ENCODE measurements at places on chromosomes 7 and 10.

GRCh38 chr10:94963901-94964300 is 25.4 kb downstream of the CYP2C9 start:
- peak; percentile 2 for DNase-seq

DNA sequence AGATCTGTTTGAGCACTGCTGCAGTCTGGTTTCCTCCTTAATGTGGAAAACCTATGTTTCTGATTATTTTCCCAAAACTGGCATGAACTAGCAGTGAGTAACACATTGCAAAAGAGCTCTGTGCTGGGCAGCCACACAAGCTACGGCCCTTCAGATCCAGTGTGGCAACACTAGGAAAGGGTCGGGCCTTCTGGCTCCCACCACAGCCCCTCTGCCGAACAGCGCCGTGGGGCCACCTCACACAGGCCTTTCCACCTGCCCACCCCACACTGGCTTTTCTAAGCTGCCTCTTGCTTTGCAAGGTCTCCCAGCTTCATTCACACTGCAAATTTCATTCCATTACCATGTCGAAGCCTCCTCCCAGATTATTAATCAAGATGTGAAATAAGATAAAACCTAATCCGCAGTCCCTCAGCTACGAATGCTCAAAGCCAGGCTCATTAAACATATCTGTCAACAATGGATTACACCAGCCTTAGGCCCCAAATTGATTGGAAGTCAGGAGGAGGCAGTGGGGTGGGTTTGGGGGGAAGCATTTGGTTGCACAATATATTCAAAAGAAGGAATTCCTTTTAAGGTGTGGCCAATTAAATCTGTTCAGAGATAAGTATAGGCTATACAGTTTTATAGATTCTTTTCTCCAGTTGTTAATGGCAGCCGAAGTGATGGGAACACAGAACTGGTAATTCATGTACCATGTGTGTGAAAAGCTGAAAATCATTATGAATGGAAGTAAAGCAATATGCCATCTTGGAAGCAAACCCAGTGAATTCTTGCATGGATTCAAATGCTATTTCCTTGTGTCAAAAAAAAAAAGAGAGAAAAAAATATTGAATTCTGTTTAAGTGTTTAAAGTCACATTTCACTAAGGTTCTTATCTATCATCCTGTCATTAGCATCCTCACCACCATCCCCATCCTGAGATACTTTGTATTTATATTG is 223.7 kb downstream of the MTERF1 start:
- DNase-seq, result peak; percentile 74

DNA sequence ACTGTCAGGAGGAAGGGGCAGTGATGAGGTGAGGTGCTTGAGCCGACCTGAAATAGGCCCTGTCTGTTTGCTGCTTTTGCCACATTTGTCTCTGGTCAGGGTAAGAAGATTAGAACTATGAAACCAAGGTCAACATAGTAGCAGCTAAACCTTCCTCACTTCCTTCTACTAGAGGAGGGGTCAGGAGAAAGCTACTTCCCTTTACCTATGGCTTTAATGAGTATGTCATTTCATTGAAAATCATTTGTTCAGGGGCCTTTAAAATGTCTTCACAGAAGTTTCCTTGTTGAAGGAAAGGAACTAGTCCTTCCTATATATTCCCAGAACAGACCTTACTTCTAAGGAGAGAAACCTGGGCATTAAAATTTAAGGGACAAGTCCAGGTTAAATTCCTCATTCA is 19.0 kb downstream of the HYAL4 start:
- no peak for DNase-seq

GRCh38 chr10:88382699-88383098 is 200.4 kb downstream of the RNLS start:
- no peak for DNase-seq

- DNase-seq, result no peak
These were observed 181.1 kb downstream of the PLCE1 start for GRCh38 chr10:94174838-94175237.

- no peak for DNase-seq
These were observed 186.1 kb upstream of the KAT6B start for GRCh38 chr10:74640134-74640921.

GRCh38 chr10:124896751-124897150 is 45.2 kb upstream of the ZRANB1 start:
- no peak for DNase-seq

GRCh38 chr7:30466266-30466665 is 12.3 kb downstream of the NOD1 start:
- DNase-seq, result no peak

DNA sequence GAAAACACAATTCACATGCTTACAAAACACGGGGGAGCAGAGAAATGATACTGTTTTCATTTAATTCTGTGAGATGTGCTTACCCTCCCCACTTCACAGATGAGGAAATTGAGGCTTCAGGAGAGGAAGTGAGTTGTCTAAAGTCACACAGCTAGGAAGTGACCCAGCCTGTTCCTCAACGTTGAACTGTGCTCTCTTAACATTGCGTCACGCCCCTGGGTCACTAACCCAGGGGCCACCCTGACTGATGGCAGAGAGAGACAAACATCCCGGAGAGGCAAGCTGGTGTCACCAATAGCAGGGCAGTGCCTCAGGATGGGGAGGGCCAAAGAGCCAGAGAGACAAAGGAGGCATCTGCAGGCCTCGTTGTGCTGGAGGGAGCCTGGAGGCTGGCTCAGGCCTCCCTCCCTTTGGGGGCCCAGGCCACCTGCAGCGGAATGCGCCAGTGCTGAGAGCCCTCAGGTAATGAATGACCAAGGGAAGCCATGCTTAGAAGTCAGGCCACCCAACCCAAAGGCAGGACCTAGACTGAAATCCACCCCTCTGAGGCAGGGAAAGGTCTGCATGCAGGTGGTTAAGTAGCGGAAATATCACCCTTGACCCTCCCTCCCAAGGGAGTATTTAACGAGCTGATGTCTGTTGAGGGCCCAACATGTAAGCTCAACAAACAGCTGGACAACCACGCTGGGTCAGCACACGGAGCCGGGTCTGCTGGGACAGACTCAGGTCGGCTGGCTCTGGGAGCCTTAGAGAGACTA is 81.3 kb downstream of the C10orf105 start:
- no peak for DNase-seq

DNA sequence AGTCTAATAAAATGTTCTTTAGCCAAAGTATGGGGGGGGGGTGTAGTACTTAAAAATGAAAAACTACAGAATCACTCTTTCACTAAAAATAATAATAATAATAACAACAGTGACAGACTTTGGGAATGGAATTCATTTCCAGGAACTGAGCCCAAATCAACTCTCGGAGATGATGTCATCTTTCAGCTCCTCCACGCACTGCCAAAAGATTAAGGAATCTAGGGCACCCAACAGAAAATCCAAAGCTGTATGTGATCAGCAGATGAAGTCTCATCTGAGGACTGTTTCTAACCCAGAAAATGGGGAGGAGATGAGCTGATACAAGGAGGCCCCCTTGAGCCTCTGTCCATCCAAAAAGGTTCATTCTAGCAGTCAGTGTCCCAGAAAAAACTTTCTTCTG is 54.5 kb downstream of the GRB10 start:
- no peak for DNase-seq

- DNase-seq, result peak; percentile 43
These were observed 20.5 kb downstream of the STRA8 start for GRCh38 chr7:135253851-135254771.

GRCh38 chr10:78964952-78965633 is 103.7 kb upstream of the ZMIZ1 start:
- DNase-seq, result no peak

DNA sequence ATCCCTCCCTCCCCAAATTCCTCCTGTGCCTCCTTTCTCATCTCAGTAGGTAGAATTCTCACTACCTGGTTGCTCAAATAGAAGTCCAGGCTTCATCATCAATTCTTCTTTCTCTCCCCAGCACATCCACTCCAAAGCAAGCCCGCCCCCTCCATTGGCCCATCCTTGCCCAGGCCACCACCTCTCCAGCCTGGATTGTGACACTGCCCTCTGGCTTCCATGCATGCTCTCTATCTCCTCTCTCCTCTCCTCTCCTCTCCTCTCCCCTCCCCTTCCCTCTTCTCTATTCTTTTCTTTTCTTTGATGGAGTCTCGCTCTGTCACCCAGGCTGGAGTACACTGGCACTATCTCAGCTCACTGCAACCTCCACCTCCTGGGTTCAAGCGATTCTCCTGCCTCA is 144.9 kb downstream of the UBE2H start:
- no peak for DNase-seq

- DNase-seq, result no peak
These were observed 396.5 kb downstream of the ADRA2A start for GRCh38 chr10:111473361-111473760.

DNA sequence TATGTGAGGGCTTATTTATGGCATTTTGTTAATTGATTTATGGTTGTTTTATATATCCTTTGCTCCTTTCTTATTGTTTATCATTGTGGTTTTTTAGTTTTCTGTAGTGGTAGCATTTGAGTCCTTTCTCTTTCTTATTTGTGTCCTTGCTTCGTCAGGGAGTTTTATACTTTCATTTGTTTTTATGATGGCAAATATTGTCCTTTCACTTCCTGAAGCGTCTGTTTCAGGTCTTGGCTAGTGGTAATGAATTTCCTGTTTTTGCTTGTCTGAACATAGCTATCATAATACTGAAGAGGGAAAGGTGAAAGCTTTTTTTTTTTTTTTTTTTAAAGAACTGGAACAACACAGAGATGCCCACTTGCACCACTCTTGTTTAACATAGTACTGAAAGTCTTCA is 228.2 kb downstream of the ATRNL1 start:
- DNase-seq, result no peak

DNA sequence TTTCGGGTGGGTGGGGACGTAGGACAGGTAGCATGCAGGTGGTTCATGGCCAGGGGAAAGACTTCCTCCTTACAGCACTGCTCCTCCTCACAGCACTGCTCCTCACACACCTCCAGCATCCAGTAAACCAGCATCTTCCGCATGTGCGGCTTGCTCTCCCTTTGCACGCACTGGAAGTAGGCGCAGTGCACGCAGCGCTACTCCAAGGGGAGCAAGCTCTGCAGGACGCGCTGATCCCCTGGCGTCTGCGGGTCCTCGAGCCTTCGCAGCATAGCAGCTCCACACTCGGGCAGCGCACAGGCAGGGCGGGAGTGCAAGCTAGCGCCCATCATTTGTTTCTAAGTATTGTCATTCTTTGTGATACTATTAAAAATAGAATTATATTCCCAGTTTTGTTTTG is 30.5 kb upstream of the MAP3K8 start:
- DNase-seq, result no peak

- DNase-seq, result no peak
These were observed 74.1 kb upstream of the HDAC9 start for GRCh38 chr7:18421297-18422002.

DNA sequence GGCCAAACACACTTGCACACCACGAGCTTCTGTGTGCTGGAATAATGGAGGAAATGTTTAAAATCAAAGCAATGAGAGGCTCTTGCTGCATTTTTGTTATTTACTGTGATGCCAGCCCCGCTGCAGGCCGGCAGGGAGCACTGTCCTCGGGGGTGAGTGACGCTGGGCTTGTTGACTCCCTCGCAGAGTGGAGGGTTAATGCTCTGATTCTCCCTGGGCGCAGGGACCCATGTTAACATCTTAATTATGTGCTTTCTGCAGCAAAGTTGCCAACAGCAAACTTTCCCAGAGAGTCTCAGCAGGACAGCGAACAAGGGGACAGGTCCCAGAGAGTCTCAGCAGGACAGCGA is 22.9 kb downstream of the SCART1 start:
- no peak for DNase-seq

DNA sequence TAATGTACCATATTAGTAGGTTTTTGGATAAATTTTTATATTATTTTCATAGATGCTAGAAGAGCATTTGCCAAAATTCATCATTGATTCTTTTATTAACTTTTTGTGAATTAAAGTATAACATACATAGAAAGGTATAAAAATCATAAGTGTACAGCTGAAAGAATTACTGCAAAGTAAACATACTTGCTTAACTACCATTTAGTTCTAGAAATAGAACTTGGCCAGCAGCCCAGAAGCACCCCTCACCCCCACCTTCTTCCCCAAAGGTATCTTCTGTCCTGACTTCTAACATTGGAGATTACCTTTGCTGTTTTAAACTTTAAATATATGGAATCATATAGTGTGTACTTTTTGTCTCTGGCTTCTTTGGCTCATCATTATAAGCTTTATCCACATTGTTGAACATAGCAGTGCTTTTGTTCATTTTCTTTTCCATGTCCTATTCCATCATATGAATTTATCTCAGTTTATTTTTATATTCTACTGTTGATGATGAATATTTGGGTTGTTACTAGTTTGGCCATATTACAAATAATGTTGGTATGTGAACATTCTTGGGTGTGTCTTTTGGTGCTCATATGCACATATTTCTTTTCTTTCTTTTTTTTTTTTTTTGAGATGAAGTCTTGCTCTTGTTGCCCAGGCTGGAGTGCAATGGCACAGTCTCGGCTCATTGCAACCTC is 142.8 kb downstream of the ADK start:
- DNase-seq, result peak; percentile 78

- no peak for DNase-seq
These were observed 19.5 kb upstream of the MICU1 start for GRCh38 chr10:72645263-72645858.

DNA sequence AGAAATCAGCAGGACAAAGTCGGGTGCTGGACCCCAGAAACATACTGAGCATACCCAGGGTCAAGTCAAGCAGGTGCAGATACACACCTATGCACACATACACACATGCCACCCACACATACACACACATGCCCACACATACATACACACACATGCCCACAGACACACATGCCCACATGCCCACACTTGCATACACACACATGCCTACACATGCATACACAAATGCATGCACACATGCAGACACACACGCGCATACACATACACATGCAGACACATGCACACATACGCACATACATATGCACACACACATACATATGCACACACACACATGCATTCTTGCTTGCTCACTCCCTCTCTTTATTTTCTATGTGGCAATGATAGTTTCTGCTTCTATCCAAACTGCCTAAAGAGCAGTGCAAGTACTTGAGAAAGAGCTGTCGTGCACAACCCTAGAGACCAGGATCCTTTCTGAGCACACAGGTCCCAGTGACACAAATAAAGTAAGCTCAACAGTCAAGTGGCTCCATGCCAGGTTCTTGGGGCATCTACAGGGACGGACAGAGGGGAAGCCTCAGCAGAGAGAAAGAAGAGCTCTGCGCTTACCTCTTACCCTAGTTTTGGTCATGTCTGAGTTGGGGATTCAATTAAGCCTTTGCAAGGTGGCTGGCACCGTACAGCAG is 83.7 kb downstream of the EBF3 start:
- no peak for DNase-seq

DNA sequence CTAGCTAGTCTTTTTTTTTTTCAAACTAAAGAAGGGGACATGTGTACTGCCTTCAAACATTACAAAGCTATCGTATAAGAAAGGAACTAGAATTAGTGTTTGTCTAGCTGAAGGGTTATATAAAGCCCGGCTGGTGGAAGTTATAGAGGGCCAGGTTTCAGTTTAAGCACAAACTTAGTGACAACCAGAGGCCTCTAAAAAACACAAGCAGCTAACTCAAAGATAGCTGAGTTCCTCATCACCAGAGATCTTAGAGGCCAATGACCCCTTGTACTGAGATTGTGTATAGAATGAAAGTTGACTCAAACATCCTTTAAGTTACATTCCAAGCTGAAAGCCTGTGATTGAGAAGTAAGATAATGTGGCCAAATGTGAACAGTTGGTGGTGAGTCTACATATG is 28.1 kb upstream of the SGMS1 start:
- DNase-seq, result no peak

Measured in fibroblast of the conjunctiva (primary cell).